CD4-positive, alpha-beta memory T cell (primary cell): ENCODE measurements at places on chromosomes 6 and 20.

GRCh38 chr6:84773431-84774156 is 9.2 kb upstream of the TBX18 start:
- DNase-seq: no peak

DNA sequence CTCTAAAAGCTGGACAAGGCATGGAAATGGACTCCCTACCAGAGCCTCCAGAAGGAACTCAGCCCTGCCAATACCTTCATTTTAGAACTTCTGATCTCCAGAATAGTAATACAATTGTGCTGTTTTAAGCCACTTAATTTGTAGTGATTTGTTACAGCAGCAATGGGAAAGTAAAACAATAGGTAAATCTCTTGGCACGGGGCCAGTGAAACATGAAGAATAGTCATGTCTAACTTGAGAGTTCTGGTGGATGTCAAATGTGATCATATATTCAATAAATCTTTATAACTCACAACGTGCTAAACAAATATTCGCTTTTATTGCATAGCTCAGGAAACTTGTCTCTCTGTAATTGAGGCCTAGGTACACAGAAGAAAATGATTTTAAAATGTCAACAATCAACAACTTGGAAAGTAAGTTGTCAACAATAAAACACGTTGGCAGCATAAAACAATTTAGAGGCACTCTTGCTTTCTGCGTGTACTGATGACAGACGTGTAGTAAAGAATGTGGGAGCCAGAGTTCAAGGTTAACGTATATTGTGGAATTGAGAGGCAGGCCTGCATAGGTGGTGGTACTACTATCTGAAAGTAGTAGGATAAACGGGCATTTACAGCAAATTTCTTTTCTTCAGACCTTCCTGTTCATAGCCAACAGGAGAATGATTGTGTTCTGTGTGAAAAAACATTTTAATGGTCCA is 140.5 kb upstream of the OPRM1 start:
- DNase-seq: no peak

DNA sequence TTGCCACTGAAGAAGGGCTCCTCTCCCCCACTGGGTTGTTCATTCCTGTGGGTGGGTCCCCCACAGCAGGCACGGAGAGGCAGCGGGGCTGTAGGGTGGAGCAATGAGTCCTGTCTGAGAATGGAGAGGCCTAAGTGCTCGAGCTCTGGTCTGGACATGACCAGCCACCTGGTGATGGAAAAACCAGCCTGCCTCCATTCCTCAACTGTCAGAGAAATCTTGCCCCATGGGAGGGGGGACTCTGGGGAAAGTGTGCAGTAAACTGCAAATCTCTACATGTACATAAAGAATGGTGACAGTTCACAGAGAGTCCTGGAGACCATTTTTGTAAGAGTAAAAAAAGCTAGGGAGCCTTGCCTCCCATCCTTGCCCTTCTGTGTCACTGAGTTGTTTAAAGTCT is 34.1 kb downstream of the INSM1 start:
- no peak for DNase-seq

DNA sequence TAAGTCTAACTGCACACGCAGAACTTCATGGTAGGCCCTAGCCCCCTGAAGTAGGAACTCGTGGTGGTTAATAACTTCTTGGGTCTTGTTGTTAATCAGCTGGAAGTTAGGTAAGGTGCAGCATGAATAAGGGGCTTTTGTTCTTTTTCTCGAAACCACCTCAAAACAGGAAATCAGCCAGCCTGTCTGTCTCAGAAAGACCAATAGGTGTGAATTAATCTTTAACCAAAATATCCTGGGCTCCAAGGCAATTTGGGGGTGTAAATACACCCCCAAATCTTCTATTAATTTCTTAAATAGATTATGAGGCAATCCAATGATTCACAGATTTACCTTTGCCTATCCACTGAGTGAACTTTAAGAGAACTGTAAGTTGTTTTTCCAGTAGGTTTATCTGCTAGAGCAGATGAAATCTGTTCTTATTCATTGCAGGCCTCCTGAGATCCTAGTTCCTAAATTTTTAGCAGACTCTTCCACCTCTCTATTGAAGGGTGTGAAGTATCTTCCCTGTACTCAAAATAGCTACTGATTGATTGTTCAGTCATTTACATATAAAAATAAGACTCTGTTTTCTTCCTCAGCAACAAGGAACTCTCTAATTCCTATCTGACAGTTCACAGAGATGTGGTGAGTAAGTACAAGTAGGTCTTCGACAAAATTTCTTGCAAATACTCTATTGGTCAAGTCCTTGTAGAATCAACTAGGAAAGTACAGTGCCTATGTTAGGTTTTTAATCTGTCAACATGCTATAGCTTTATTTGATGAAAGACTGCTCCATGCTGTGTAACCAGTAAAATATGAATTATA is 427.1 kb upstream of the NOX3 start:
- DNase-seq: no peak

- DNase-seq: no peak
These were observed 5.1 kb downstream of the HLA-C start for GRCh38 chr6:31266567-31267360.

DNA sequence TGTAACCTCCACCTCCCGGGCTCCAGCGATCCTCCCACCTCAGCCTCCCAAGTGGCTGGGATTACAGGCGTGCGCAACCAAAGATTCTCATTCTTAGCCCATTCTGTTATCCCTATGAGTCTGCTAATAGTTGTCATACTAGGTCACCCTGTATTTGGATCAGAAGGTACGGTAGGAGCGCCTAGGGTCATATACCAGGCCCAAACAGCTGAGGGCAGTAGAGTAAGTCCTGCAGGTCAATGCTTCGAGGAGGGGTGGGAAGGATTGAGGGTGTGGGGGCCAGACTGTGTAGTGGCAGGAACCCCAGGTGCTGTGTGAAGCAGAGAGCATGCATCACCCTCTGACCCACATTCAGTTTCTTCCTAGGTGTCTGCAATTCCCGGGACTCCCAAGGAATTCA is 22.7 kb upstream of the POU5F1 start:
- DNase-seq: no peak

DNA sequence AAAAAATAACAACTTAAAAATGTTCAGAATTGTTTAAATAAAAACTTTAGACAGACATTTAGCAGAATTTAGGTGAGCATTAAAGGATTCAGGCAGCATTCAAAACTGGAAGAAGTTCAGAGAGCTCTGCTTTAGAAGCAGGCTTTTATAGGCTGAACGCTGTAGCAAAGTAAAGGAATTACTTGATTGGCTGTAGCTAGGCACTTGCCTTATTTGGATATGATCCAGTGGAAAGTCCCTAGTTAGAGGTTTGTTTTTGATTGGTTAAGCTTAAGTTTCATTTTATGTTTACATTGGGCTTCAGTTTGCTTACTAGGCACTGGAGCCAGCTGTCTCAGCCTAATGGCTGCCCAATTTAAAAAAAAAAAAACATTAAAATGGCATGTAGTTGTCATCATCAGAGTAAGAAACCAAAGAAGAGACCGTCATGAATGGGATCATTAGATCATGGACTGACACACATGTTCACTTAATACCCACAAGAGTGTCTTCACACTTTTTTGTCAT is 65.1 kb downstream of the CBFA2T2 start:
- peak; percentile 77 for DNase-seq

DNA sequence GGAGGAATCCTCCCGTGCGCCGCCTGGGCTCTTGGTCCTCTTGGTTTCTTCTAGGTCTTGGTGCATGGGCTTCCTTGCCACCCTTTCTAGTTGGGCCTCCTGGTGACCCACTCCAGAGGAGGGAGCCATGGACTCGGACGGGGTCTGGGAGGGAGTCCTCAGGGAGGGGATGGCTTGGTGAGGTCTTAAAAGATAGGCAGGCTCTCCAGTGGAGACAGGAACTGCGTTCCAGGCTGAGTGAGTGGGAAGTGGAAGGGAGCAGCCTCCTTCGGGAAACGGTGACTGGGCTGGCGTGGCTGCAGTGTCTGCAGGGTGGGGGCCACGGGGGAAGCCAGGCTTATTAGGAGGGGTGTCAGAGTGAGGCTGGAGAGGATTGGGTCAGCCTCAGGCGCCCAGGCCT is 152.8 kb downstream of the GRM4 start:
- no peak for DNase-seq

DNA sequence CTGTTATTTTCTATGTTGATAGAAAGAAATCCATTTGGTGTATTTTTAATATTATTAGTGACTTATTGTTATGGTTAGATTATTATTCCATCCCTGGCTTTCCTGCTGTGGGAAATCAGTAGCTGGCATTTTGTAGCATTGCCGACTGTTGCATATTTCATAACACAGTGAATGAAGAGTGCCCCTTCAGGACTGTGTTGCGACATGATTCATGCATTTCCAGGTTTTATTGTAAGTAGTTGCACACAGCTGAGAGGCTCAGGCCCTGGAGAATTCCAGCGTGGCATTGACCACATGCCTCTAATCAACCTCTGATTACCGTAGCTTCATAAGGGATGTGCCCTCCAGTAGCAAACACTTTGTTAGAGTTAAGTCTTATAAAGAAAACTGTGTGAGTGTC is 263.9 kb downstream of the FARS2 start:
- DNase-seq: no peak

- DNase-seq: no peak
These were observed 492.0 kb upstream of the MARCKS start for GRCh38 chr6:113365191-113365590.

DNA sequence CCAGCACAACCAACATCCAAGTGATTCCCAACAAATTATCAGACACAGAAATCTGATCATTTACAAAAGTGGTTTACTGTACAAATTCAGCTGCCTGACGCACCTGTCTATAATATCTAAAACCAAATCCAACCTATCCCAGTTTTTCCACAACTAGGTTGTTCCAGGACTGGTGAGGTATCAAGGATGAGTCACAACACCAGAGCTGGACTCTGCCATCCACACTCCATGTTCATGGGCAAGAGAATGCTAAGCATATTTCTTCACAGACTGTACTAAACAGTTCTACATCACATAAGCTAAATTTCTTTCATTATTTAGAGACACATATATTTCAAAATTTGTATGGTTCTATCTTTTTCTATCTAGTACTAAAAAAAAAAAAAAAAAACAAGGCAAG is 141.6 kb downstream of the BTBD9 start:
- no peak for DNase-seq

GRCh38 chr6:111482959-111483735 is at the start of gene REV3L:
TSS of gene REV3L (minus strand) at chr6:111483218. CDS start at chr6:111482888, 330 bp downstream.
- DNase-seq: peak; percentile 86

- DNase-seq: no peak
These were observed 5.2 kb downstream of the SLC2A4RG start for GRCh38 chr20:63744574-63745423.

DNA sequence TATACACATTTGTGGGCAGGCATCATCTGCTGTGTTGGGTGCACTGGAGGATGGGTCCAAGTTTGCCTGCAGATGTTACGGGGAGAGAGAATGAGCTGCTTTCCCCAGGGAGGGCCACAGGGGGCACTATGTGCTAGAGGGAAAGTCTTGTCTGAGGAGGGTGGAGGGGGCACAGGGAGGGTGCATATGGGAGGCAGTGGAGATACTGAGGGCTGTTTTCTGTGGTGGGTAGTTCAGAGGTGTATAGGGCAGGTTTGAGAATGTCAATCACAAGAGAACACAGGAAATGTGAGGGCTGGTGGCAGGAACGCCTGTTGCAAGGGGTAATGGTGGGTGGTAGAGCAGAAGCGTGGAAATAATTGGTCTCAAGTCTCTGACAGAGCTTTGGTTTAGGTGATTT is 7.7 kb upstream of the PTPRA start:
- no peak for DNase-seq

DNA sequence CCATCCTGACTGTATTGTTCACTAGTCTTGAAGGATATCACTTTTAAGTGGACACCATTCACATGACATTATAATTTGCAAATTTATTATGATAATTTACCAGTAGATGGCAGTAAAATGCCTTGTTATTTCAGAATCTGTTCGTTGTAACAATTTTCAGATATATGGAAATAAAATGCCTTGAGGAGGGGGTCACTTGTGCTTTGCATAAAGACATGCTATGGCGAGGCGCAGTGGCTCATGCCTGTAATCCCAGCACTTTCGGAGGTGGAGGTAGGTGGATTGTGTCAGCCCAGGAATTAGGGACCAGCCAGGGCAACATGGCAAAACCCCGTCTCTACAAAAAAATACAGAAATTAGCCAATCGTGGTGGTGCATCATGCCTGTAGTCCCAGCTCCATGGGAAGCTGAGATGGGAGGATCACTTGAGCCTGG is 9.0 kb upstream of the NCOA6 start:
- DNase-seq: peak; percentile 56

GRCh38 chr20:46637020-46637419 is 14.2 kb downstream of the SLC13A3 start:
- DNase-seq: no peak

DNA sequence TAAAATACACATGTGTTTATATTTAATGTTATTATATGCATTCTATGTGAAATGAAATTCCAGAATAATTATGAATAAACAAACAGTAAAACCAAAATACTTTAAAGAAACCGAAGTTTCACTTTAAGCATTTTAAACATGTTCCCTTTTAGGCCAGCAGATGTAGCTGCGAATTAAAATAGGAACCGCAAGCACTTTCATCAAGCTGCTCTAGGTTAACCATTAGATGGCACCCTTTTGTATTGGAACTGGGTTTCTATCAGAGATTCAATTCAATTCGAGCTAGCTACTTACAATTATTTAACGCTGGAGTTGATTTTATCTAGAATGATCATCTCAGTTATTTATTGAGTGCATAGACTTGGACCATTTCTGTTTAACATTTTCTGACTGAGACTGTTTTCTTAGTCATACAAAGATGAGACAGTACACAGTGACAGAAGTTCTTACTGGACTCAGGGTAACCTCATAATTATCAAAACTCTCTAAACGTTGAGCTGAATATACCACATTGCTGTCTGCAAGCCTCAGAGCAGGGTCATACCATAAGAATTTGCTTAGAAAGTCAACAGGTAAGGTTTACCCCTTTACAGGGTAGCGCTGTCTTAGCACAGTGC is 8.5 kb downstream of the TMEM242 start:
- peak; percentile 39 for DNase-seq

- DNase-seq: no peak
These were observed 370.0 kb upstream of the SPTLC3 start for GRCh38 chr20:12638633-12639312.

DNA sequence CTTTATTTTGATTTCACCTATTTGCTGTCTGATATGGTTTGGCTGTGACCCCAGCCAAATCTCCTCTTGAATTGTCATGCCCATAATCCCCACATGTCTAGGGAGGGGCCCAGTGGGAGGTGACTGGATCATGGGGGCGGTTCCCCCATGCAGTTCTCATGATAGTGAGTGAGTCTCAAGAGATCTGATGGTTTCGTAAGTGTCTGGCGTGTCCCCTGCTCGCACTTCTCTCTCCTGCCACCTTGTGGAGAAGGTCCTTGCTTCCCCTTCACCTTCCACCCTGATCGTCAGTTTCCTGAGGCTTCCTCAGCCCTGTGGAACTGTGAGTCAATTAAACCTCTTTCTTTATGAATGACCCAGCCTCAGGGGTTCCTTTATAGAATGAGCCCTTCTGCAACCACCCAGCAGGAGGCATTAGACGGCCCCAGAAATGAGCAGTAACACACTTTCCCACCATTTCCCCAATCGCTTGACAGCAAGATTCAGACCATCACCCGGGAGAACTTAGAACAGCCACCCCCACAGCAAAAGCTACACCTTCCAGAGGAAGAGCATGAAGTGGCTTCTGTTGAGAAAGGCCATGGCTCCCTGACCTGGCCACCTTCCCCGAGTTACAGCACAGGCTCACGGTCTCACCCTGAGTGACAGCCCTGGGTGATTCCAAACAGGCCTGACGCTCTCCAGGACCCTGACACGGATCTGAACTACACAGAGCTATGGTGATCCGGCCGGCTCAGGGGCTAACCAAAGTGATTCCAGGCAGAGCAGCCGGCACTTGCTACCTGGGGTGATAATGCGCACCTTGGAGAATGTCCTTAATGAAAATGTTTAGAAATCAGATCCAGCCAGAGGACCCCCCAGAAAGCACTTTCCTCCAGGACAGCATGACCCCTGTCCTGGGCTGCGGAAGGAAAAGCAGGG is 131.2 kb upstream of the CDH4 start:
- DNase-seq: peak; percentile 10

GRCh38 chr6:91781946-91782345 is 1195.1 kb upstream of the MAP3K7 start:
- DNase-seq: no peak
